ENCODE measurements at places on chromosomes 6 and 20.

DNA sequence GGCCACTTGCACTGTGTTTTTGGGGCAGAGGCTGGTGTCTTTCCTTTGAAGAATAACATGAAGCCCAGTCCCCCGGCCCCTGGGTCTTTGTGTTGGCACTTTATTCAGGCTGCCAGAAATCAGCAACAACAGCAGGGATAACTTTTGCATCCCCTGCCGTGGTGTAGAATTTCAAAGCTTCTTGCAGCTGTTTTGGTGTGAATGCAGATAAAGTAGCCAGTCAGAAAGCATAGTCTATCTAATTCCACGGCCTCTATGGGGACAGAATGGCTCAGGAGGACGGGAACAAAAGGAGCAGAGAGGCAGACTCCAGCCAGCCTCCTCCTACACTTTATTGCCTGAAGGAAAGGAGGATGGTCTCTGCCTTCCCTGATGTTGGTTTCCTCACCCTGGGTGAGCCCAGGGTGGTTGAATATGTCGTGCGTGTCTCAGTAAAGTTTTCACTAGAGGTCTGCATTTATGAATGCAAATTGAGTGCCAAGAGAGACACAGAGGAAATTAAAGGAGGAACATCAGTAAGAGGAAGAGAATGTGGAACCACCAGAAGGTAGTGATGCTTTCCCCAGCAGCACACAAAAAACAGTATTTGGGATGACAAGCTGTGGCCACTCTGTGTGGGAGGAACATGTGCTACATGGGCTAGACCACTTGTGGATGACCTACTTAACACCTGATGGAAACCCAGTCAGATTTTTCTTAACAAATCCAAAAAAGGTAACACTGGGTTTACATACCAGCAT is 125.9 kb upstream of the TRAF3IP2 start:
- no peak for DNase-seq

DNA sequence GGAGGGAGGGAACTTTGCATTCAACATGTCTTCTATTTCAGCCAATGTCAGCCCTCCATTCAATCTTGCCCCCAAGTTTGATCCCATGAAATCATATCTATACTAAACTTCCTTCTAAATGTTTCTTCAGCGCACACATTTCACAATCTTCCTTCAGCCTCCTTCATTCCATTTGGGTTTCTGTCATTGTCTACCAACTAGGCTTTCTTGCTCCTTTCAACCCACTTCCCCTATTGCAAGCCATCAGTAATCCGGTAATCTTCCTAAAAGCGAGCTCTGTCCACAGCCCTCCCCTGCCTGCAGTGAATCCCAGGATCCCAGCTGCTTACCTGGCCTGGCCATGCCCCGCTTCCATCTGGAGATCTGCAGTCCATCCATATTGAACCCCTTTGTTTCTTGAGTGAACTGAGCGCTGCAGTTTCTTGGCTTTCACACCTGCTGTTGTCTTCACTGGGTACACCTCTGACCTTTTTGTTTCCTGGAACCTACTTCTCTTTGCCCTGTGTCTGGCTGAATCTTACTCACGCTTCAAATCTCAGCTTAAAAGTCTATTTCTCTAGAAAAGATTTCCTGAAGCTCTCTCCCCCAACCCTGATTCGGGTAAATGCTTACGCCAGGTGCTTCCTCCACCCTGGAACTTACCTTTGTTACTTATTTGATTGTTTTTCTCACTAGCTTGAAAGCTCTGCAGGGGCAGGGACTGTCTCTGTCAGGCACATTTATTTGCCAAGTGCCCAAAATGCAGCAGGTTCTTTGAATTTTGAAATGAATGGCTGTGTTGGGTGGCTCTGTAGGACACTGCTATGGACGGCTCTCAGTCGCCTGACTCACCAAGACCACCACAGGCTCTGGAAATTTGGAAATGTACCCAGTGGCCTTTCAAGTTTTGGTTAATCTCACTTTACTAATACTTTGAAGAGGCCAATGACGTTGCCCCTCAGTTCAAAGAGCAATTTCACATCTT is 50.3 kb downstream of the ADTRP start:
- no peak for DNase-seq

- DNase-seq: no peak
These were observed 531.3 kb upstream of the MAN1A1 start for GRCh38 chr6:119880840-119881239.

DNA sequence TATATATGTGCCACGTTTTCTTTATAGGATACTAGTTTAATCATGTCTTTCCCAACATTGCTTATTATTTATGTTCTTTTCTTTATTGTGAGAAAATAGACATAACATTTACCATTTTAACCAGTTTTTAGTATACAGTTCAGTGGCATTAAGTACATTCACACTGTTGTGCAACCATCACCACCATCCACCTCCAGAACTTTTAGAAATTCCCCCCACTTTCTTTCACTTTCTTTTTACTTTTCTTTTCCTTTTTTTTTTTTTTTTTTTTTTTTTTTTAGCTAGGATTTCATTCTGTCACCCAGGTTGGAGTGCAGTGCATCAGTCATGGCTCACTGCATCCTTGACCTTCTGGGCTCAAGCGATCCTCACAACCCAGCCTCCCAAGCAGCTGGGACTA is 18.5 kb downstream of the RBCK1 start:
- DNase-seq: no peak

- no peak for DNase-seq
These were observed 115.9 kb downstream of the LRFN2 start for GRCh38 chr6:40471243-40471642.

Data from activated T-helper 9 cell treated with anti-CD3 and anti-CD28 coated beads, Interleukin-2, amount 50 U/mL, for 16 hours (primary cell).